ENCODE measurements at places on chromosomes 13 and 19.

- DNase-seq: no peak
These were observed 45.8 kb downstream of the RUBCNL start for GRCh38 chr13:46341112-46341711.

- no peak for DNase-seq
These were observed 94.1 kb upstream of the SLC7A1 start for GRCh38 chr13:29689548-29689947.

GRCh38 chr13:28058866-28059613, 41.3 kb downstream of the FLT3 start:
- no peak for DNase-seq

DNA sequence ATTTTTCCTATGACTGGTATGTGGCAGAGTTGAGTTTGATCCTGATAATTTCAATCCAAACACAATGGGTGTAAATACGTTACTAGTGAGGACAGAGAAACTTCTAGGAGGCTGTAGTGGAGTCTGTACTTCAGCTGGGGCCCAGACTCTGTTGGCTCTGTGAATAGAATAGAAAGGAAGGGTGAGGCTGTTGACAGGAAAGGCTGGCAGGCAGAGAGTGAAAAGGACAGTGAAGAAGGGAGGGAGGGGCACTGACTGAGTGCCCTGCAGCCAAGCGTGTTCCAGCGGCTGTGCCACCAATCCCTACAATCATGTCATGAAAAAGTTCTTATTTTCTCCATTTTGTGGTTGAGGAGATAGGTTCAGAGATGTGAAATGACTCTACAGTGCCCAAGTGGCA, 80.5 kb downstream of the MBNL2 start:
- DNase-seq: no peak

GRCh38 chr19:40638327-40638726, 37.2 kb downstream of the LTBP4 start:
- no peak for DNase-seq

- no peak for DNase-seq
These were observed 21.3 kb downstream of the TBC1D4 start for GRCh38 chr13:75460644-75461043.

DNA sequence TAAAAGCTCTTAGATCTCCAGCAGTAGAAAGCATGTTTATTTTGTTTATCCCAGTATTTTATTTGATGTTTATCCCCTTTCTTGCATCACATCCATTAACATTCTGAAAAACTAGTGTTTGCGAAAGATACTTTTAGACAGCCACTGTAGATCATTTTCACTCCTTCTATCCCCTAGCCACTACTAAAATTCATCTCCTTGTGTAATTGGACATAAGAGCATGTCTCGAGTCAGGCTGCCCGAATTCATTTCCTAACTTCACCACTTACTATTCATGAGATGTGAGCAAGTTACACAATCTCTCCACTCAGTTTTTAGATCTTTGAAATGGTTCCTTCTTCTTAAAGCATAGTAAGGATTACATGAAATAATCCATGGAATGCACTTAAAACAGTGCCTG, 514.0 kb downstream of the KLF5 start:
- DNase-seq: no peak

- no peak for DNase-seq
These were observed 24.2 kb downstream of the PCDH20 start for GRCh38 chr13:61391426-61391825.

- DNase-seq: no peak
These were observed 197.1 kb downstream of the ITGBL1 start for GRCh38 chr13:101649488-101650126.

- no peak for DNase-seq
These were observed 4.8 kb upstream of the ATF5 start for GRCh38 chr19:49924004-49924880.

GRCh38 chr19:13207237-13207845, 57.1 kb downstream of the IER2 start:
- DNase-seq: no peak

- no peak for DNase-seq
These were observed 26.4 kb downstream of the C13orf46 start for GRCh38 chr13:113947311-113948033.

- no peak for DNase-seq
These were observed 5.3 kb upstream of the HCN2 start for GRCh38 chr19:584240-585001.

GRCh38 chr19:10718205-10719196, 622 bp downstream of the DNM2 start:
- DNase-seq: no peak

DNA sequence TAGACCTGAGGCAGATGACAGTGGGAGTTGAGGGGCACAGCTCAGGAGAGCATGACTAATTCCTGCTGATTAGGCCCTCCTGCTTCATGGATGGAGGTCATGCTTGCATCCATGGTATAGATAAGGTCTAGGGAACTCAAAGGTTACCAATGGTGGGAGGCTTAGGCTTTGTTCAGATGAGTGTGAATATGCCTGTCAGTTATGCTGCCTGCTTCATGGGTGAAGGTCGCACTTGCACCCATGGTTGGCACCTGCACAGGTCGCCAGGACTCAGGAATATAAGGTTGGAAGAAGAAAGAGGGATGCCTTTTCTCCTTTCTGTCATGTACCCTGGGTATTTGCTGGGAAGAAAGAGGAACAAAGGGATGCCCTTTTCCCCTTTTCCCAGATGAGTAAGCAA, 53.4 kb upstream of the GJB6 start:
- DNase-seq: no peak

GRCh38 chr19:19461671-19462622, 53.4 kb downstream of the TSSK6 start:
- no peak for DNase-seq

DNA sequence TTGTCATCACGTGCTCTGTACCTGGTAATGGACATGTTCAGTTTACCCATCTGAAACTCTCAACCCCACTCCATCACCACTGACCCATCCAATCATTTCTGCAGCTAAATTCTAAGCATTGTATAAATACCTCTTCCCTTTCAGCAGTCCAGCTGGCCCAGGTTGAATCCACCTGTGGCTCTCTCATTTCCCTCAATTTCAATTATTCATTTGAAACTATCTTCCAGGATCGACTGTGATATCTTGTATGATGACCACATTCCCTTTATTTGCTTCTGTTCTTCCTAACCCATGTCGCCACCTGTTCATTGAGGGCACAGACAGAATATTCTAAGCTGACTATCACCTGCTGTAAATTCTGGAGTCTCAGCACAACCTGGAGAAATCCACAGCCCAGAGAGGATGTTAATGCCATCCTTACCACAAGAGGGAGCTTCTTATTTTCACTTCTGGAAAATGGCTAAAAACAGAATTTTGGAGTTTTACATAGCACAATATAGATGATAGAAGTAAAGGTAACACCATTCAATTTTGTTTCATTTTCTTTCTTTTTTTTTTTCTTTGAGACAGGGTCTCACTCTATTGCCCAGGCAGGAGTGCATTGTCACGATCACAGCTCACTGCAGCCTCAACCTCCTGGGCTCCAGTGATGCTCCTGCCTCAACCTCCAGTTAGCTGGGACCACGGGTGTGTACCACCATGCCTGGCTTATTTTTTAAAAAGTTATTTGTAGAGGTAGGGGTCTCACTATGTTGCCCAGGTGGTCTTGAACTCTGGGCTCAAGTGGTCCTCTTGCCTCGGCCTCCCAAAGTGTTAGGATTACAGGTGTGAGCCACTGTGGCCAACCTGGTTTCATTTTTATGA, 38.6 kb downstream of the ZNF823 start:
- peak; percentile 15 for DNase-seq

GRCh38 chr19:28018499-28018898, 1194.5 kb downstream of the UQCRFS1 start:
- DNase-seq: no peak

DNA sequence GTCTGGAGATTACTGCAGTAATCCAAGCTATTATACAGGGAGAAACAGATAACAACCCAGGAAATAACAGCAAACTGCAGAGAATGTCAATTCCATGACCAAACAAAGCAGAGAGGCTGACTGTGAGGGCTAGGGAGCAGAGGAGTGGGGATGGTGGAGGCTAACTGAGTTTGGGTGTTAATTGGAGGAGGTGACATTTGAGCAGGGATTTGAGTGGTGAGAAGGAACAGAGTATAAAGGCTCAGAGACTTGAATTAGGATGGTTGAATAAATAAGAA, 3.1 kb downstream of the DMAC2 start:
- no peak for DNase-seq

- DNase-seq: no peak
These were observed 127.1 kb downstream of the GGACT start for GRCh38 chr13:100461309-100462030.

DNA sequence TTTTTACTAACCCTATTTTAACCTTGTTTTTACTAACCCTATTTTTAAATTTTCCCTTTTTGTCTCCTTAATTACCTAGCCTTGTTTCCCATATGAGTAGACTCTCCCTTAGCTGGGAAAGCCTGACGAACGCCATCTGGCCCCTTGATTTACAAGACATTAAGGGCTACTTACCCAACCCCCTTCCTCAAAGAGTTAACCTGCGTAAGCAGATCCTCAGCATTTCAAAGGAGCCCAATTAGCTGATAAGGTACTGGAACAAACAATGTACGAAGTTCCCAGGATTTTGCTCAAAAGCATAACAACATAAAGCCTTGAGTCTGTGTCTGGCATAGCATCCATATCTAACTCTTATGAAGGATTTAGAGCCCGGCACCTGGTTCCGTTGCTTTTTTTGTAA, 4.7 kb upstream of the MVB12A start:
- no peak for DNase-seq

DNA sequence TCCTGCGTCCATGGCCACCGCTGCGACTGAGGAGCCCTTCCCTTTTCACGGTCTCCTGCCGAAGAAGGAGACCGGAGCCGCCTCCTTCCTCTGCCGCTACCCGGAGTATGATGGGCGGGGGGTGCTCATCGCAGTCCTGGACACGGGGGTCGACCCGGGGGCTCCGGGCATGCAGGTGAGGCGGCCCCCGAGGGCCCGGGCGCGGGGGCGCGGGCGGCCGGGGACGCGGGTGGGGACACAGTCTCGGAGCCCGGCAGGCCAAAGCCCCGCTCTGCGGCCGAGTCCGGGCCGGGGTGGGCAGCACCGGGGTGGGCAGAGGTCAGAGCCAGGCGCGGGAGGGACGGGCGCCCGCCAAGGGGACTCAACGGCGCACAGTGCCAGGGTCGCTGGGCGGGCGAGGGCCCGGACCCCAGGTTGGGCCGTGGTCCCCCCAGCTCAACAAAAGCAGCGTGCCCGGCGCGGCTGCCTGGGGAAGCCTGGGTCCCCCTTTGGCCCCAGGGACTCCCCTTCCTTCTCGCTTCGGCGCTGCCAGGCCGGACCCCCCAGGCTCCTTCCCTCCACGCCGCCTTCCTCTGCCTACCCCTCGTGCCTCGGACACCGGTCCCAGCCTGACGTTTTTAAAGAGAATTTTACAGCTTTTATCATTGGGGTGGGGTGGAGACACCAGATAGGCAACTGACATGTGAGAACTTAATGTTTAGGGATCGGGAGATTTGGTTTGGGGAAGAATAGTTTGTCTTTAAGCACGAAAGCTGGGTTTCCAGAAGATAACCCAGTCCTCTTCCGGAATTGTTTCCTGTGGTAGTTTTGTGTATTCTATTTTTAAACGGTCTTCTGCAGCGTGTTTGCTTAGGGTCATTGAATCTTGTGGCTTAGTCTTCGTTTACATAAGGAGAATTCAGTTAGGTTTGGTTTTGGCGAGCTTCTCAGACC, 509 bp downstream of the TPP2 start:
- peak; percentile 1 for DNase-seq

- DNase-seq: no peak
These were observed 12.6 kb downstream of the SCEL start for GRCh38 chr13:77548095-77548494.

- no peak for DNase-seq
These were observed 1359.4 kb downstream of the SLITRK1 start for GRCh38 chr13:82522872-82523271.

DNA sequence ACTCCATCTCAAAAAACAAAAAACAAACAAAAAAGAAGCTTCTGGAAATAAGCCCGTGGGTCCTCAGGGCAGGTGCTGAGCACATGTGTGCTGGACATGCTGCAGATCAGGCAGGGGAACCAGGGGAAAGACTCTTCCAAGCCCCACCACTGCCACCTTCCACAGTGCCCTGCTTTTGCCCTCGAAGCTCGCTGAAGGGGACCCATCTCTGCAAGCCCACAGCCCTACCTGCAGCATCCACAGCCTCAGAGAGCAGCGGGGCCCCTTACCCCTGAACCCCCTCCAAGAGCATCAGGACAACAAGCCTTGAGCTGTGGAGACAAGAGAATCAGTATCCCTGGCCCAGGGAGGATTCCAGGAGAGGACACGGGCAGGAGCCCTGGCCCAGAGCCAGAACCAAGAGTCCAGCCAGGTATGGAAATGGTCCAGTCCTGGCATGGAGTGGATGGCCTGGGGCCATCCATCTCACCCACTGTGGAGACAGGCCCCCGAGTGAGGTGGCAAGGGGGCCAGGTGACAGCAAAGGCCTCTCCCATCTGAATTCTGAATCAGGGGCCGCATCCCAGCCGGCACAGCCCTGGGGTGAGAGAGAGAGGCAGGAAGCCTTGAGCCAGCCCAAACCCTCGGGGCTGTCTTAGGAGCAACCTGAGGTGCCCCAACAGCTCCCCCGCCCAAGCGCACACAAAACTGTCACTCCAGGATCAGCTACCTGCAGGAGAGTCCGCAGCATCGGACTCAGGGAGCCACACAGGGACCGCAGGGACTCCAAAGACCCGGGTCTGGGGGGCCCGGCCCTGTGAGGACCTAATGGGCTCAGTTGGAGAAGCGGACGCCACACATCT, 51.8 kb upstream of the TPM4 start:
- DNase-seq: no peak

DNA sequence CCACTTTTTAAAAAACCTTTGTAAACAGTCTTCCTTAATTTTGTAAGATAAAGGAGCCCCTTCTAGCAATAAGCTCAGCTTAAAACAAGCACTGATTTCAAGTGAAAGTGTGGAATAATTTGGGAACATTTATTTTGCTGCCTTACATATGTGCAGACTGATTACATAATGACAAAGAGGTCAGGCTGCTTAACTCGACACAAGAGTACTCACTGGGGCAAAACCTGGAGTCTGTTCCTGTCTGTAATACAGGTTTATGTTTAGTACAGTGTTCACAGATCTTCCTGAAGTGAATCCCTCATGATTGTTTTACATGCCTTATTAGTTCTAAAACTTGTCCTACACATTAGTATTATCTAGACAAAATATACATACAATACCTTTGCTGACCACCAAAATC, 609.8 kb downstream of the LMO7 start:
- DNase-seq: no peak

DNA sequence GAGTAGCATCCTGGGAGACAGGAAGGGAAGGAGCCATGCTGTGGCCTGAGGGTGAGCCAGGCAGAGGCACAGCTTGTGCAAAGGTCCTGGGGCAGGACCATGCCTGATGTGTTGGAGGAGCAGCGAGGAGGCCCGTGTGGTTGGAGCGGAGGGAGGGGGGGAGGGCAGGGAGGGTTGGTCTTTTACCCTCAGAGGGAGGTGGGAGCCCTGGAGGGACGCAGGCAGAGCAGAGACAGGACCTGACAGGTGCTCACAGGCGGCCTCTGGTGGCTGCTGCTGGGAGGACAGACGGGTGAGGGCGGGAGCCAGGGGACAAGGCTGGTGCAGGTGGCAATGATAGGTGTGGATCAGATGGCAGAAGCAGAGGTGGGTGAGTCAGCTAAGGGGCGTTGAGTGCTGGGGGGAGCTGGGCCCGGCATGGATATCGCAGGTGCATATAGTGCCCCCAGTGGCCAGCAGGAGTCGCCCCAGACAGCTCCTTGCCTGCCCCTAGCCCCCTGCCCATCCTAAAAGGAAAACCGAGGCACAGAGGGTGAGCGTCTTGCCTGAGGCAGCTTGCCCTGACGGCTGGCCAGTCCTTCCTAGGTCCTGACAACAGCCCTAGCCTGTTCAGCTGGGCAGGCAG, 9.8 kb upstream of the GNA15 start:
- no peak for DNase-seq

Measured in amniotic stem cell (primary cell).